ENCODE measurements at places on chromosomes 11 and 22.

- no peak for DNase-seq
Observed at GRCh38 chr11:43327987-43328386, 16.2 kb downstream of the API5 start.

DNA sequence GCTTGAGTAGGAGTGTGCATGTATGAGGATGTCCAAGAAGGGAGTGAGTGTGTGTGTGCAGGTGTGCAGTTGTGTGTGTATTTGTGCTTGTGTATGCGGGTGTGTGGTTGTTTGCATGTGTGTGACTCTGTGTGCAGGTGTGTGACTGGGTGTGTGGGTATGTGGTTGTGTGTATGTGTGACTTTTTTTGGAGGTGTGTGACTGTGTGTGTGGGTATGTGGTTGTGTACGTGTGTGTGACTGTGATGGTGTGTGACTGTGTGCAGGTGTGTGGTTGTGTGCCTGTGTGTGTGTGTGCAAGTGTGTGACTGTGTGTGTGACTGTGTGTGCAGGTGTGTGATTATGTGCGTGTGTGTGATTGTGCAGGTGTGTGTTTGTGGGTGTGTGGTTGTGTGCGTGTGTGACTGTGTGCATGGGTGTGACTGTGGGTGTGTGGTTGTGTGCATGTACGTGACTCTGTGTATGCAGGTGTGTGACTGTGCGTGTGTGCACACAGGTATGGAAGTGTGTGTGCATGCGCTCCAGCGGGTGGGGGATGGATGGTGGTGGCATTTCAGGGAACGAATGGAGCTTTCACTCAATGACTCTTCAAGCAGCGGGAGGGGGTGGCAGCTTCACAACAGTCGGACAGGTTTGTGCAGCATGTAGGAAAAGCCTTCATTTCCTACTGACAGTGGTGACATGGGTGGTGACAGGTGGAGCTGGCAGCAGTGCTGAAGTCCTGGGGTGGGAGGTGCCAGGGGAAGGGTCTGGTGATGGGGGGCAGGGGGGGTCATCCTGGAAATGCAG, 47.6 kb downstream of the CACNA1I start:
- no peak for DNase-seq

GRCh38 chr11:70631624-70632047, 233.3 kb downstream of the CTTN start:
- DNase-seq, result no peak

DNA sequence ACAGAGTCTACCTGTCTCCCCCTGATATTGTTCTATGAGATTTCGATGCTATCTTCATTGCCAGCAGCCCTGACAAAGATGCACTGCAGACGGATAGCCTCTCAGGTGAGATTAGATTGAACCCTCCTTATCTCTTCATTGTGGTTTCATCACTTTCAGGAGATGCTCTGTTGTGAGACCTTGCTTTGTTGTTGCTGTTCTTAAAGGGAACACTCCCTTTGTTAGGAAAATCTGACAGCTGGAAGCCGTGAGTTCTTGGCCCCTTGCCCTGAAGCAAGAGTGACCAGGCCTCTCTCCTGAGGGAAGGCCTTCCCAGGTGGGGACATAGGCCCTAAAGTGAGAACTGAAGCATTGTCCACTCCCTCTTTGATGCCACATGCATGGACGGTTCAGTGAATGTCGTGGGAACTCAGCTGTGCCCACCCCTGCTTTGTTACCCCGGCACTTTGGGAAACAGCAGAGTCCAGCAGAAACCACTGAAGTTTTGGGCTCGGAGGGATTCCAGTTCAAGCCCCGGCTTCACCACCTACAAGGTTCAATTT, 976.1 kb downstream of the TBC1D22A start:
- DNase-seq, result no peak

GRCh38 chr11:126115816-126116331, 53.2 kb upstream of the CDON start:
- no peak for DNase-seq

GRCh38 chr11:75270896-75271418, 30.4 kb downstream of the TPBGL start:
- no peak for DNase-seq

GRCh38 chr11:44008698-44009097, 39.1 kb upstream of the ACCSL start:
- no peak for DNase-seq

DNA sequence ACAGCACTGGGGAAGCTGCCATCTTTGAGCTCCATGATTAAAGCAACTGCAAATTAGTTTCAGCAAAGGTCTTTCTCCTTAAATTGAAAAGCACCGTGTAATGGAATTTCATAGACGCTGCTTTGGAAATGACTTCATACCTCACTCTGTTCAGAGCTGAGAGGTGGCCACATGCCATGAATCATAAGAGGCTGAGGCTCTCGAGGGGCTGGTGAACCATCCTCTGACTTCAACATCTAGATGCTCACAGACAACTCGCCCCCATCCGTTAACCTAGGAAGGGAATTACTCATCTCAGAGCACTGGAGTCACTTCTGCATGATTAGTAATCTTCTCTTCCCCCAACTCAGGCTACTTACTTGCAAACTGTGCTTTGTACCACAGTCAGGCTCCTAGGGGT, 122.3 kb downstream of the RCN1 start:
- no peak for DNase-seq

- DNase-seq, result no peak
Observed at GRCh38 chr22:19991645-19992451, 24.8 kb downstream of the ARVCF start.

DNA sequence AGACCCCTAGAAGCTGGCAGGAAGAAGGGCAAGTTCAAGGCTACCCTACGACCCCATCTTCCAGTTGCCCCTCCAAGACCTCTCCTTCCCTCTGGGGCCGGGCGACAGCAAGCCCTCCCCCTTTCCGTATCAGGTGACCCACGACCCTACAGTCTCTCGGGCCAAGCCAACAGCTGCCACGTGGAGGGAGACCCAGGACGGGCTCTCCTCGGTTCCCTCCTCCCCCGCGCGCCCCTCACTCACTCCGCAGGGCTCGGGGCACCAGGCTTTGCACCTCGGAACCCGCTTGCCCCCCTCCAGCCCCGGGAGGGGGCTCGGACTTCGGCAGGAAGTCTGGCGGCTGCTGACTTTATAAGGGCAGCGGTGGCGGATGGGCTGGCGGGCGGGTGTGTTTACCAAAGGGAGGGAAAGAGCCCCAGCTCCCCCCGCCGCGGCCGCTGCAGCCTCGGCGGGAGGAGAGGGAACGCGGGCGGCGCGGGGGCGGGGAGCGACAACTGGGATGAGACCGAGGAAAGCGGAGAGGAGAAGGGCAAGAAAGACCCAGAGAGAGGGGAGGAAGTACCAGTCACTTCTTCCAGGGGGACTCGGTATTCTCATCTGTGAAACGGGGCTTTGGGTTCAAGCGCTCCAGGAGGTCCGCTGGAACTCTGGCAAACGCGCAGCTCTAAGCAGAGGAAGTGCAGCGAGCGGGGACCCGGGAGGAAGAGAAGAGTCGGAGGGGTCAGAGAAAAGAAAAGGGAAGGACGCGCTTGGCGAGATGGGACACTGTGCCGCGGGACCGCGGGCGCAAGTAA, 767 bp downstream of the SLC43A1 start:
- no peak for DNase-seq

GRCh38 chr11:100760744-100761143, 73.7 kb downstream of the ARHGAP42 start:
- DNase-seq, result no peak

- DNase-seq, result no peak
Observed at GRCh38 chr11:11415901-11416300, 62.9 kb upstream of the CSNK2A3 start.

- no peak for DNase-seq
Observed at GRCh38 chr22:50537765-50538164, 7.9 kb upstream of the KLHDC7B start.

DNA sequence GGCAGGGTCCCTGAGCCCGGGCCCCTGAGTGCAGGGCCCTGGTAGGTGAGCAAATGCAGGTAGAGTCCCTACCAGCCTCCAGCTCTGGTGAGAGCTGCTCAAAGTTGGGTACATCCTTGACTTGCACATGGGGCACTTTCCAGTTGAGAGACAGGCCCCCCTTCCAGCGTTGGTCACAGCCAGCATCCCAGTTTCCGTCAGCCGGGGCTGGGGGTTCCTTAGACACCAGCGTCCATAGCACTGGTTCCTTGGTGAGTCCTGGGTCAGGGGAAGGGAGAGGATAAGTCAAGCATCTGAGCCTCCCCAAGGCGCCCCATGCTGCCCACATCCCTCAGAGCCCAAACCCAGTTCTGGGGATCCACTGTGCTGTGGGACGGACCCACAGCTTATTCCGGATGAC, 5.6 kb downstream of the PNPLA5 start:
- no peak for DNase-seq

- no peak for DNase-seq
Observed at GRCh38 chr11:125569915-125570621, 791 bp downstream of the EI24 start.

DNA sequence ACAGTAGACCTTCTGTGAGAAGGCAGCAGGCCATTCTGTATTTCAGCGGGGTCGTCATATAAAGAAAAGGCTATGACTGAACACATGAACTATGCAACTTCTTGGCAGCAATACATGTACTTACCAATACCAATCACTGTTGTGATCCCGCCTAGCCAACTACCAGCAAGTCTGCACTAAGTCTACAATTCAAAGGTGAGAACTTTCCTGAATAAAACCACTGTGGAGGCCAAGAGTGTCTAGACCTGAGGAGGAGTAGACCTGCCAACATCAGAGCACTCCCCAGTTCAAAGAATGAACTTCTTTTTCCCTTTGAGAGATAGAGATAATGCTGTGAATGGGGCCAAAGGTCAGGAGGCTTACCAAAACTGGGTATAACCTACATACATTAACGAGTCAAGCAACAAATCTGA, 108.2 kb downstream of the SIK3 start:
- DNase-seq, result no peak

GRCh38 chr11:36372101-36372771, 76.1 kb downstream of the PRR5L start:
- no peak for DNase-seq

- DNase-seq, result no peak
Observed at GRCh38 chr22:43167001-43167589, 15.7 kb downstream of the TSPO start.

DNA sequence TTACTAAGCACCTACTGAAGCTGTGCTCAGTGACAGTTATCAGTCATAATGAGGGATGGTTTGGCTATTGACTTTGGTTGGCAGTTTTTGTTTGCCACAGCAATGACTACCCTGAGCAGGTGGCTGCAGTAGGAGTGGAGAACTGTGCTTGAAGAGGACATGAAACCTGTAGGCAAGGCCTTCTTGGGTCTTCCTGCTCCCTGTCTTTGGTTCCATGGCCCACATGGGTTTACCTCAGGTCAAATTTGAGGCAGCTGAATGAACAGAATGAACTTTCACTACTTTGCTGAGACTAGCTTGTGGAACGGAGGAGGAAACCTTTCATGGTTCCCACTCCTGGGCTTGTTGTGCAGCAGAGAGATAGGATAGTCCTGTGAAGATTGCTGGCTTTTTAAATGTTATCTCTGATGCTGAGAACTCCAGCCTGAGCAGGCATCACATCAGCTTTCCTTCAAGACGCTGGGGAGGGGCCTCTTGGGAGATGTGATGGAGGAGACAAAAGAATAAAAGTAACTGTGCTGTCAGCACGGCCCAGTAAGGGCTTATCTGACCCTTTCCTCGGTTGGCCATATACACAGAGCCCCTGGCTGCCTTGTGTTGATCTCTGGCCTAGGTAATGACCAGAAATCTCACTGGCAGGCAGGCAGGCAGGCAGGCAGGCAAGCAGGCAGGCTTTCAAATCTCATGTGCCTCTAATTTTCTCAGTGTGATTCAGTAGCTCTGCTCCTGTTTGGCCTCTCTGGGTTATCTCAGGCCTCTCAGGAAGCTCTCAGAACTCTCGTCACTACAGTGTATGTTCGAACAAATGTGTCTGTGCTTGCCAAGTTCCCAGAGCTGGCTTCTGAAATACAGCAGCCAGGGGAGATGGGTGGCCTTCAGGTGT, 12.0 kb downstream of the STIM1 start:
- no peak for DNase-seq

- no peak for DNase-seq
Observed at GRCh38 chr11:2797121-2797711, 88.4 kb downstream of the CDKN1C start.
